ENCODE measurements at places on chromosomes 16 and 17.
A peak's percentile ranks its signal among the peaks of the same experiment; 100 is the strongest.

DNA sequence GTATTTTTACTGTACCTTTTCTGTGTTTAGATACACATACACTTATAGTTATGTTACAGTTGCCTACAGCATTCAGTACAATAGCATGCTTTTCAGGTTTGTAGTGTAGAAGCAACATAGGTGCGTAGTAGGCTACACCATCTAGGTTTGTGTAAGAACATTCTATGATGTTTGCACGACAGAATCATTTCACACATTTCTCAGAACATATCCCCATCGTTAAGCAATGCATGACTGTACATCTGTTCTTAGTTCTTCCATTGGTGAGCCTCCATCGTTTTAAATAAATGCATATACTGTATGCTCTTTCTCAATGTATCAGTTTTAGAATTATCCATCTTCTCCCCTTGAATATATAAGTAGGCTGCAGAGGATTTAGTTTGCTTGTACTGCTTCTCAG is 122.6 kb downstream of the PITPNC1 start:
- DNase-seq, result no peak

DNA sequence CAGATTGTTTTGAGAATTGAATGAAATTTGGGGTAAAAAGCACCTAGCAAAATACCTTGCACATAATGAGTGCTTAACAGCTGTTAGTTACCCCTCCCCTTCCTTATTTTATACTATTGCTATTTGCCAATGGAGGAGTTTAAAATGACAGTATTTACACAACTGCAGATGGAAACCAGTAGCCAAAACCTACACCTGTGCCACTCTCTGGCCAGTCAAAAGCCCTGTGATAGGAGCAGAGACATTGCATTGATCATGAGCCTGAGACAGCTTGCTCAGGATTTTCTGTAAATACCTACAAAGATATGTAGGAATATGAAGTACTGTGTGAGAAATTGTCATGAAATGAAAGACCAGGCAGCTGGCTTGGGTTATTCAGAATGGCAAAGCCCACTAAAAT is 115.3 kb upstream of the HLF start:
- no peak for DNase-seq

DNA sequence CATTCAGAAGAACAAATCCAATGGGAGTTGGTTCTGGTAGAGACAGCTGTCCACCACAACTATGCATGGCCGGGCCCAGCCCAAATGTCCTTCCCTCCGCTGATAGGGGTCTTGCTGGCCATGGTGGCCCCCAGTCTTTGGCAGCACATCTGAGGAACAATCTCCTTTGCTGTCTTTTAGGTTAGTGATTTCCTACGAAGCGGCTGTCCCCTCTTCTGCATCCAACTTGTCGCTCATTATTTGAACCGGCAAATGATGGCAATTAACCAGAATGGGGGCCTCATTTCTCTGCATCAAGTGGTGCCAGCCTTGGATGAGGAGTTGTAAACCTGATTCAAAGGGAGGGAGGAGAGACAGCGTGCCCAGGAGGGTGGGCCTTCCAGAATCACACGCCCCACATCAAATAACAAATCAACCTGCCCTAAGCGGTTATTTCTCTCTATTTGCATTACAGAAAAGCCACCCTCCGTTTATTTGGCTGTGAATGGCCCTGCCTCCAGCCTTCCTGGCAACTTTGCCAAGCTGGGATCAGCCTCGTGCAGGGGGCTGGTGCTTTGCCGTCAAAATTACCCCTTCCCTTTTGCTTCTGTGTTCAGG is 156.5 kb downstream of the RGS9 start:
- DNase-seq, result no peak

DNA sequence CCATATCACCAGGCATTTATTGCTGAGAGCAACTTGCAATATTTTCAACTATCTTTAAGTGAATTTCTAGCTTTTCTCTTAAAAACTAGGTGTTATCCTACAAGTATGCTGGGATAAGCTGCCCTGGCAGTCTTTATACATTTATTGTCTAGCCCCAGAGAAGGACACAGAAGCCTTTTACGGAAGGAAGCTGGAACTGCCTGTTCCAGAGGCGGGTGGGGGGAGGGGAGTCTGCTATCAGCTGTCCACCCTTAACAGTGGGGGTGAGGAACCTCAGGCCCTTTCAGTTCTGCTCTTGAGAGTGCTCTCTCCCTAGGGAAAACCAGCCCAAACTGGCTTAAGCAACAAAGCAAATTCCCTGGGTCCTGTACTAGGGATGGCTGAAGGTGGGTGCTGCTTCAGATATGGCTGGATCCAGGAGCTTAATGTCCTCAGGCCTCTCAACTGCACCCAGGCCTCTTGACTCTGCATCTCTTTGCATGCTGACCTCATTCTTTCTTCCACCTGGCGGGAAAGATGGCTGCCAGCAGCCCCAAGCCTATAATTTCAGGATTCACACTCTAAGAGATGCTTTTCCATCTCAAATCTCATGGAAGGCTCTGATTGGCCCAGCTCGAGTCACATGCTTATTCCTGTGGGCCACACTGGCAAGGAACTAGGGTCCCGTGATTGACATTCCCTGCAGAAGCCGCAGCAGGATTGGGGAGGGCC is 16.6 kb downstream of the NAGPA start:
- no peak for DNase-seq

GRCh38 chr16:73126525-73126853 is 78.6 kb upstream of the ZFHX3 start:
- DNase-seq, result no peak

GRCh38 chr16:50393858-50394802 is 25.3 kb upstream of the BRD7 start:
- no peak for DNase-seq

- DNase-seq, result no peak
Observed at GRCh38 chr17:67639555-67639954, 78.2 kb upstream of the NOL11 start.

- DNase-seq, result no peak
Observed at GRCh38 chr17:17363638-17364337, 60.6 kb downstream of the NT5M start.

- peak; percentile 61 for DNase-seq
Observed at GRCh38 chr17:19716108-19717030, at the start of gene SLC47A2. Gene SLC47A2 (minus strand): TSS chr17:19716584. CDS start chr17:19716555, 29 bp downstream.

DNA sequence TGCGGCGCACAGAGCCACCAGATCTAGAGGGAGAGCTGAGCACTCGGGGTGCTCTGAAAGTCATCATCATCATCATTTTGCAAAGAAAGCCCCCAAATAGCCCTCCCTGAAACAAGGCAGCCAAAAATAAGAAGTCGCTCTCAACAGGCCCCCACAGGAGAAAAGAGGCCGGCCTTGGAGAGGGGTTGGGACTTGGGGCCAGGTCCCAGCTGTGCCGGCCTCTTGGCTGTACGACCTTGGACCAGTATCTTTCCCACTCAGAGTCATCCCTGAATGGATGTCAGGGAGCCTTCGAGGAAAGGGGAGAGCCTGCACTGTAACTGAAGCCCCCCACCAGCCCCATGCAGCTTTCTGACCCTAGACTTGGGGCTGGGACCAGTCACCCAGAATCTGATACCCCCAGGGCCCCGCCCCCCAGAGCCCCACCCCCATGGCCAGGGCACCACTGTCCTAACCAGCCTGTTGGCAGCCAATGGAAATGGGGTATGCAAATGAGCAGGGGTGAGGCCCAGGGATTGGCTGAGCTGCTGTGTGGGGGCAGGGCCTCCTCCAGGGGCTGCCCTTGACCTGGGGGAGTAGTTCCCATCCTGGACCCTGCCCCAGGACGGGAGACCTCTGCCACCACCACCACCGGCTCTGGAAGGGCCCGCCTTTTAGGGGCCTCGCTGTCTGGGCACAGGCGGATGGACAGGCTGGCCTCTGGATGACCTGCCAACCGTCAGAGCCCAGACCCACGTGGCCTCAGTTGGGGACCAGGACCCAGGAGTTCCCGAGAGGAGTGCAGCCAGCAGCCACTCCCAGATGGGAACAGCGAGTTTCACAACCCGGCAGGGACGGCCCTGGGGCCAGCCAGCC is 15.4 kb downstream of the ZFPM1 start:
- no peak for DNase-seq

- no peak for DNase-seq
Observed at GRCh38 chr16:79269211-79269863, 331.2 kb downstream of the MAF start.

- peak; percentile 82 for DNase-seq
Observed at GRCh38 chr17:31524926-31525800, 133.7 kb downstream of the RAB11FIP4 start.

DNA sequence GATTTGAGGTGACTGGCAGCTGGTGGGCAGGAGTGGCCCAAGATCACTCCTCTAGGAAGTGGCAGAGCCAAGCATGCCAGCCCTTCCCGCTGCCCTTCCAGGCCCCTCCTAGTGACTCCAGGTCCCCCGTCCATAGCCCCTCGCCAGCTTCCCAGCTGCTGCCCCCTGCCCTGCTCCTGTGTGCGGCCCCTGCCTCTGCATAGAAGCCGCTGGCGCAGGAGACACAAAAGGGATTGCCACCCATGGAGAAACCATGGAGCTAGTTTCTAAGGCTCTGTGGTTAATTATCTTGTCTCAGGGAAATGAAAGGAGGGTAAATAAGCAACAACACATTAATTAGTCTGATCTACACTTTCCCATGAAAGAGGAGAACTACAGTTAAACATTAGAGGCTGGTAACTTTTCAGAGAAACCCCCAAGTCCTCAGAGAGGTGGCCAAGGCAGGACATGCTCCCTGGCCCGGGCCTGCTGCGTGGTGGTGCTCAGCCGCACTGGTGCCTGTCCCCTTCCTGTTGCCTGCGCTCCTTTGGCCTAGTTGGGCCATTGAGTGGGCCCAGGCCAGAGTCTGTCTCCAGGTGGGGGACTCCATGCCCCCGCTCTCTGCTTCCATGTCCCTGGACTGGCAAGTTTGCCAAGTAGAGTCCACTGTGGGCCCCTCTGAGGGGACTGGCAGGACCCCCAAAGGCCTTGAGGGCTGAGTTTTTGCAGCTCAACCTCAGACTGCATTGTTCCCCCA is 65.2 kb downstream of the PRMT7 start:
- peak; percentile 13 for DNase-seq

GRCh38 chr17:77619326-77619725 is 339.2 kb upstream of the TNRC6C start:
- no peak for DNase-seq

GRCh38 chr17:38672788-38673706 is 1.7 kb downstream of the EPOP start:
- DNase-seq, result no peak

DNA sequence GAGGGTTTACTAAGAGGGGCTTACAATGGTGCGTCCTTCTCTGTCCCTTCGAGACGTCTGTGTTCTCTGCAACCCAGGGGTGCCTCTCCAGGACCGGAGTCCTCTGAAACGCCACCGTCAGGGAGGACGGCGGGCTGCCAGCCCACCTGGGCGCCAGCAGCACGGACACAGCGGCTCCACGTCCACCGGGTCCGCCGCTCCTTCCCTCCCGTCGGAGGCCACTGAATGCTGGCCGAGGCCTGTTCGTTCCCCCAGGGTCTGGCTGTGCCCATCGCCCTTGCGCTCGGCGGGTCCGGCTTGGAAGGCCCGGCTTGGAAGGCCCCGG is 403 bp downstream of the TEPSIN start:
- DNase-seq, result no peak

GRCh38 chr16:50568187-50568815 is 20.1 kb downstream of the NKD1 start:
- DNase-seq, result no peak

DNA sequence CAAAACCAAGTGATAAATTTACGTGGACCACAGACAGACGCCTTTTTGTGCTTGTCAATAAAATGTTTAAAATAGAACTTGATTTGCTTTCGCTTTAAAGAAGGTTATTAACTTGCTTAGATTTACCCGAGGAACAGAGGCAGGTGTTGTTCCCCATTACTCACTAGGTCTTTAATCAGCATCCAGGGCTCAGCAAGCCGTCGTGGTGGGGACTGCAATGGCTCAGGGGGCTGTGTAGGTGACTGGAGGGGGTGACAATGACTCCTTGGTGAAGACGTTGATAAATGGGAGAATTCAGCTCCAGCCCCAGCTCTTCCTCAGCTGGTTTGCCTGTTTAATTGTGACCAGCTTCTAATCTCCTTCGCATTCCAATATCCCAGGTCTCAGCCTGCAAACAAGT is 231.4 kb downstream of the TMEM114 start:
- DNase-seq, result no peak

DNA sequence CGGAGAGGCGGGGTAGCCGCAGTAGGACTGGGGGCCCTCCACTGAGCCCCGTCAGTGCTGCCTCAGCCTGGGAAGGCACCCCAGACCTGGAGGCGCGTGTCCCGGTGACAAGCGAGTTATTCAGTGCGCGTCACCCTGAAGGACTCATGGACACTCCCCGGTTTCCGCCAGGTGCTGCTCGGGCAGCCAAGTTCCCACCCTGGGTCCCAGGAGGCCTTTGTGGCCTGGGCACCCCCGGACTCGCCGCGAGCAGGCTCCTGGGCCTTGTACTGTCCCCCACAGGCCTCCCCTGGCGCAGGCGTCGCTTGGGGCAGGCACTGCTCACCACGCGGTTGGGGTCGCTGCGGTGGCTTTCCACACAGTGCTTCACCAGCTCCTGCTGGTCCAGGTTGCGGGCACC is 7.6 kb downstream of the RNF166 start:
- DNase-seq, result no peak

- peak; percentile 53 for DNase-seq
Observed at GRCh38 chr17:68011199-68011665, 15.0 kb upstream of the C17orf58 start.

- no peak for DNase-seq
Observed at GRCh38 chr16:19400711-19401110, 17.0 kb upstream of the TMC5 start.

- DNase-seq, result peak; percentile 52
Observed at GRCh38 chr16:57720142-57720575, 15.4 kb upstream of the KATNB1 start.

DNA sequence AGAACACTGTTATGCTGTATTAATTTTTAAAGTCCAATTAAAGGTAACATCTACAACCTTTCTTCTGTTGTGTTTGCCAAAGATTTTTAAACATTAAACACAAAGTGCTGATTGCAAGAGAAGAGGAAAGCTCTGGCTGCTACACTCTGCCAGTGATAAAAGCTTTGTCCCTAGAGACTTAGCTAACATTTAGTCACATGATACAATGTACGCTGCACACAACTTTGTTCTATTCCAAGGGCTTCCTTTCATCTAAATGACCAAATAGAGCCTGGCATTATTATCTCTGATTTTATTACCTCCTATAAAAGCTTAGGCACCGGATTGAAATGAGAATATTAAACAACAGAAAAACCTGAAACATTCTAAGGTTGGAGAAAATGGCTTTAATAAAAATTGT is 388.7 kb upstream of the PMFBP1 start:
- no peak for DNase-seq

DNA sequence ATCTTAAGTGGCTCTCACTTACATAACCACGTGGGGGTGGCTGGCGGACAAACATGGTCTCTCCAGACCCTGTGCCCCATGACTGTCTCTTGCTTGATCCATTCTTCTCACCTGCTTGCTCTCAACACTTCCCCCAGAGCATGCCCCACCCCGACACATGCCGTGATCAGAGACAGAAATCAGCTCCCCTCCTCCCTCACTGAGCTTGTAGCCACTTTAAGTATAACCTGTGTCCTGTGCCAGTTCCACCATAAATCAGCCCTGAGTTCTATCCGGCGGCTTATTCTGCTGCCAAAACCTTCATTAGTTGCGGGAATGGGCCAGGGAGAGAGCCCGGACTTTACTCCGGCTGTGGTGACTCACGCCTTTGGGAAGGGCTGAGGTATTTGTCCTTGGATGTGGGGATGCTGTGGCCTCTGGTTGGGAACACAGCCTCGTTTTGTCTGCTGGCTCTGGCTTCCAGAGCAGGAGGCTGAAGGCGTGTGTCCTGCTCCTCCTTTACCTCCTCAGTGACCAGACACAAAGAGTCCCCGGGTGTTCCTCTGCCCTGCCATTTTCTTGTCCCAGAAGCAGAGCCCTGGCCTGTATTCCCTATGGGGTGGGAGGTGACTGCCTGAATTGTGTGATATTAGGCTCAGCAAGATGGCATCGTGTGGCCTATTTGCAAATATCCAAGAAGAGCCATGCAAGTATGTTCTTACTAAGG is 21.1 kb downstream of the ANKRD40 start:
- DNase-seq, result peak; percentile 43
